ENCODE measurements at places on chromosomes 16 and 17.

DNA sequence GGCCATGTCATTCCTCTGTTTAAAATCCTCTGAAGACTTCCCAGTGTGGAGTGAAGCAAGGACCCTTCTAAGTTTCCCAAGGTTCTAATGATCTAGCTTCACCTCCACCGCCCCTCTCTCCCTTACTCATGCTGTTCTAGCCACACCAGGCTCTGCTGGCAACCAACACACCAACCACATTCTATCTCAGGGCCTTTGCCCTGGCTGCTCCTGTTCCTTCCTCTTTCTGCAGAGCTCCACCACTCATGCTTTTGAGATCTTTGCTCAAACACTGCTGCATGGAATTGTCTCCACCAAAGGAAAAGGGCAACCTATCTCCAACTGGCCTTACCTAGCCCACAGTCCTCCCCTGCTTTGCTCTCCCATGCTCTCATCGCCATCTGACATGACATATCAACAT is 128.7 kb downstream of the XYLT1 start:
- no peak for DNase-seq

- no peak for DNase-seq
Measured at GRCh38 chr17:45868276-45868675, 23.6 kb downstream of the SPPL2C start.

DNA sequence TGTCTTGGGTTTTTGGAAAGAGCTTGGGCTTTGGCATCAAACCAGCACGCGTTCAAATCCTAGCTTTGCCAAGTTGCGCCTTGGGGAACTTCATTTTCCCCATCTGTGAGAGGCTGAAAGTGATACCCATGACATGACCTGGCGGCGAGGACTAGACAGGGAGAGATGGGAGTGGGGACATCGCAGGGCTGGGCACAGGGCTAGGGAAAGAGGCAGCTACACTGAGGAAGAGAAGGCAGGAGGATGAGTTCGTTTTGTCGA is 202.9 kb downstream of the IRF8 start:
- DNase-seq: no peak

- DNase-seq: no peak
Measured at GRCh38 chr16:49986351-49987124, 38.5 kb upstream of the CNEP1R1 start.

GRCh38 chr17:37255432-37255831 is 120.4 kb upstream of the C17orf78 start:
- DNase-seq: no peak

GRCh38 chr16:50837324-50837723 is 95.4 kb downstream of the CYLD start:
- no peak for DNase-seq

GRCh38 chr17:1720856-1721386 is 3.6 kb upstream of the WDR81 start:
- DNase-seq: peak; percentile 55

All from T follicular helper cell (primary cell).